ENCODE measurements at places on chromosomes 1 and 21.

GRCh38 chr1:108961198-108961597 lies 2.1 kb downstream of the CLCC1 start:
- DNase-seq: no peak

GRCh38 chr1:200267937-200268336 lies 141.9 kb downstream of the ZNF281 start:
- DNase-seq: no peak

- no peak for DNase-seq
These were observed 26.8 kb downstream of the EIF4G3 start for GRCh38 chr1:21149855-21150432.

- no peak for DNase-seq
These were observed 875.8 kb downstream of the USP25 start for GRCh38 chr21:16605597-16605996.

DNA sequence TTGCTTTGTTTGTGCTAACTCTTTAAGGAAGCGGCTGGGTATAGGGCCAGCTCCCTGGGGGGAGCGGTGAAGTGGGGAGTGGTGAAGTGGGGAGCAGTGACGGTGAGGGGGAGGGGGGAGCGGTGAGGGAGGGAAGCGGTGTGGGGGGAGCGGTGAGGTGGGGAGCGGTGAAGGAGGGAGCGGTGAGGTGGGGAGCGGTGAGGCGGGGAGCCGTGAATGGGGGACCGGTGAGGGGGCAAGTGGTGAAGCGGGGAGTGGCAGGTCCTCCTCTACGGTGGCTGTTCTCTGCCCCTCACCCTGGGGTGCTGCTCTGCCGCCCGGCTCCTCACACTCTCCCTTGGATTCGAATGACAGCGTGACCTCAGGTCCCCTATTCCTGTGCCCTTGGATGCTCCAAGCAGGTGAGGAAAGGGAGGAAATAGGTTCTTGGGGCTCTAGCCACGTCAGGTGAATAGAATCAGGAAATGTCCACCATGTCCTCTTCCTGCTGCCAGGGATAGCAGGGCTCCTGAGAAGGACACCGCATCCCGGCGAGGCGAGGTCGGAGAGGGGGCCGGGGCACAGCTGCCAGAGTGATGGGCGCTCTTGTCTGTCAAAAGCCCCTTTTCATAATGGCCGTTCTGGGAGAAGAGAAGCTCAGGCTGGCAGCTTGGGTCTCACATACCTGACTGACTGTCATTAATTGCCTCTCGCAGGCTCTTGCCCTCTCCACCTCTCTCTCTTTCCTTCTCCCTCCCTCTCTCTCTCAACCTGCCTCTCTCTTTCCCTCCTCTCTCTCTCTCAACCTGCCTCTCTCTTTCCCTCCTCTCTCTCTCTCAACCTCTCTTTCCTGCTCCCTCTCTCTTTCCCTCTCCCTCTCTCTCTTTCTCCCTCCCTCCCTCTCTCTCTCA lies 134.2 kb downstream of the PGBD5 start:
- DNase-seq: no peak

GRCh38 chr1:38919130-38919529 lies 22.5 kb downstream of the RHBDL2 start:
- no peak for DNase-seq

GRCh38 chr1:151311011-151311410 lies 16.2 kb downstream of the PI4KB start:
- DNase-seq: no peak

GRCh38 chr1:96568639-96569038 lies 152.9 kb upstream of the PTBP2 start:
- no peak for DNase-seq

DNA sequence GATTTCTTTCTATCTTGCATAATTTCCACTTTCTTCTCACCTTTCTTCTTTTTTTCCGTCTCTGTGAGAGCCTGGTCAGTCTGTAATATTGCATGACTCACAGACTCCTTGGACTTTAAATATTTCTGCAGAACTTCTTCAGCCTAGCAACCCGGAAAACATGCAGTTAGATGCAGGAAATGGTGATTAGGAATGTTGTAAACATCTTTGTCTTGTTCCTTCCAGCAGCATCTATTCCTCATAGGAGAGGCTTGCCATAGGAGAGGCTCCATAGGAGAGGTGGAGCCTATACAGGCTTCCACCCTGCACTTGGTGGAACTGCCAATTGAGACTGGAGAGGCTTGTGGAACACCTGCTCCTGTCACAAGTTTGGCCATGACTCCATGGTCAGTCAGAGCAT lies 10.0 kb downstream of the GBP5 start:
- DNase-seq: no peak
